ENCODE measurements at places on chromosomes 1 and 21.

- peak; percentile 49 for DNase-seq
Measured at GRCh38 chr1:41416552-41417334, 55.5 kb downstream of the FOXO6 start.

GRCh38 chr1:180384286-180385005 lies 117.9 kb downstream of the ACBD6 start:
- DNase-seq: no peak

- no peak for DNase-seq
Measured at GRCh38 chr1:202991112-202991511, 16.1 kb upstream of the TMEM183A start.

DNA sequence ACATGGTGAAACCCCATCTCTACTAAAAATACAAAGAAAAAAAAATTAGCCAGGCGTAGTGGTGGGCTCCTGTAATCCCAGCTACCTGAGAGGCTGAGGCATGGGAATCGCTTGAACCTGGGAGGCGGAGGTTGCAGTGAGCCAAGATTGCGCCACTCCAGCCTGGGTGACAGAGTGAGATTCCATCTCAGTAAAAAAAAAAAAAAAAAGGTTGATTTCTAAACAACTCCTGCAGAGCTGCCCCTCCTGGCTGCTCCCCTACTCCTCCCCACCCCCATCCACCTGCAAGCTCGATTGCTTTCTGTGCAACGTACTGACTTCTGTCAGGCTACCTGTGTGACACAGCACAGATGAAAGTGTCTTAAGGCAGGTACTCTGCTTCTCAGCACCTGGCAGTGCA lies 13.3 kb downstream of the ETV3L start:
- no peak for DNase-seq

DNA sequence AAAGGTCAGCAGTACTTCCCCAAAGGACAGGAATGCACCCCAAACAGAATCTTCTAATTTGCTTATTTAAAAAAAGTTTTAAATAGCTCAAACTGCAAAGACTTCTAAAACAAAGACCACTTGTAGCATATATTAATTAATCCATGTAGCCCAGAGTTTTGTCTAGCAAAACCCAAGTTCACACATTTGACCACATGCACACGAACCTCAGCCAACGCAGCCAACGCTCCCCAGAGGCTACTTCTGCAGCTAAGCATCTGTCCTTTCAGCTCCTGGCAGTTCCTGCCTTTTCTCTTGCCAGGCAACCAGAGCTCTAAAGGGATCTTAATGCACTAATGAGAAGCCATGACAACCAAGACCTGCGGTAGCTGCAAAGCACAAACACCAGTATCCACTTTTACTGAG lies 89.6 kb downstream of the RERE start:
- DNase-seq: no peak

DNA sequence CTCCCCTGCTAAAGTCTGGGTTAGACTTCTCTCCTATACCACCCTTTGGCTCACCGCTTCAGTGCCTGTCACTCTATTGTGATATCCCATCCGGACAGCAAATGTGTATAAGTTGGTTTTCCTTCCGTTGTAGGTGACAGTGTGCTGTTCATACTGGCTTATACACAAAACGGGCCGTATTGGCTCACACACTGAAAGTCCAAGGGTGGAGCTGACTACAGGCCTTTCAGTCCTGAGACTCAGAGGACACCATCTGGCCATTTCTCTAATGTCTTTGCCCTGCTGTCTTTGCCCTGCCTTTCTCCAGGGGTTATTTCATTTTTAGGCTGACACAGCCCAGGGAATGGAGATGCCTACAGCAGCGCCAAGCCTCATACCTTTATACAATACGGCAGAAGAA lies 90.7 kb downstream of the URB2 start:
- DNase-seq: no peak

DNA sequence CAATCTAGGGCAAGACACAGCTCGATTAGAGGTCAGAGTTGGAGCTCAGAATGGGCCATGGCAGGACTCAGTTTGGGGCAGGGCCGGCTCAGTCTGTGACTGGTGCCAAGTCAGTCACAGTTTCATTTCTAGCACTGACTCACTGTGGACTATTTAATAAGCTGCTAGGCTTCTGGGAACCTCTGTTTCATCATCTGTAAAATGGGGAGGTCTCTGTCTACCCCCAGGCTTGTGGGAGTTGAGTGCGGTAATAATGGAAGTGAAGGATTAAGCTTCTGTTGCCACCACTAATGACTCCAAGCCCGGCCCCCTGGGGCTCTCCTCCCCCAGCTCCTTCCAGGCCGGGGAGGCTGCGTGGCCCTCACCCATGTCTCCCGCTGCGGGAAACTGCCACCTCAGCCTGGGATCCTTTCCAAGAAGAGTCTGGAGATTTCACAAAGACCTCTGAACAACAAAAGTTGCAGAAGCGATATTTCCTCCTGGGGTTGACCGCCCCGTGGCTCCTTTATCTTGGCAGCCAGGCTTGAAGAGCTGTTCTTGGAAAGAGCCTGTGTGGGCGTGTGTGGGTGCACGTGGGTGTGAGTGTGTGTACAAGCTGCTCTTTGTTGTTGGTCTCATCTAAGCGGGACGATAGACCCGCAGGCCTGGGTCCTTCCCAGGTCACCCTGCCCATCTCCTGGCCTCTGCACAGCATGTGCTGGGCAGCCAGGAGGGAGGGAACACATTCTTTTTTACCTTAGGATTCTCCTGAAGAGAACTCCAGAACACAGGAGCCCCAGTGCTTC lies 29.1 kb downstream of the KNCN start:
- DNase-seq: no peak

DNA sequence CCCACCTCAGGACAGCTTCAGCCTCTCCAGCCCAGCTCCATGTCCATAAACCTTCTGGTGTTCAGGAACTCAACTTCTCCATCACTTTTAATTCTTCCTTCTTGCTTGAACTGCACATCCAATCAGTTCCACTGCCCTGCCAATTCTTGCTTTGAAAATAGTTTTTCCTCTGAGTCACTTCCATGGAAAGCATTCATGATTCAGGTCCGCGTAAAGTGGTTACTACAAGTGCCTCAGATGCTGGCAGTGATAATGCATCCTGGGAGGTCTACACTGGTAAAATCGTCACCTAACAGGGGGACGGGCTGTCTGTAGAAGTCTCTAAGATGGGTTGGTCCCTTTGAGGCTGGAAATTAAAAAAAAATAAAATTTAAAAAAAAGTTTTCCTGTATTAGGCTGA lies 25.9 kb upstream of the RCAN1 start:
- DNase-seq: no peak

DNA sequence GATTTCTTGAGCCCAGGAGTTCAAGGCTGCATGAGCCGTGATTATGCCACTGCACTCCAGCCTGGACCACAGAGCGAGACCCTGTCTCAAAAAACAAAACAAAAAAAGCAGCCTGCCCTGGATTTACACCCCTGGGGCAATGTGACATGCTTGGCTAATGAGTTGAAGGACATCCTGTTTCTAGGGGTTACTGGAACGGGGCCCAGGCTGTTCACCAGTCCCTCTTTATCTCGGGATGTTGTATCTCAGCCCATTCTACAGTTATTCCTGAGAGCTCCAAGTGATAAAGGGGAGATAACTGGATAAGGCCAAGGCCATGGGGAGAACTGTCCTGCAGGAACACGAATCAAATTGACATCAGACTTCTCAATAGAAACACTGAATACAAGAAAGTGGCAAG lies 21.7 kb upstream of the S100A2 start:
- DNase-seq: no peak

- DNase-seq: no peak
Measured at GRCh38 chr1:23574265-23574754, 15.0 kb upstream of the ID3 start.

- no peak for DNase-seq
Measured at GRCh38 chr1:117795190-117795589, 134.2 kb downstream of the GDAP2 start.

GRCh38 chr1:204087893-204088528 lies 15.1 kb downstream of the SOX13 start:
- DNase-seq: no peak

GRCh38 chr1:54987427-54987826 lies 7.0 kb downstream of the TMEM61 start:
- no peak for DNase-seq

DNA sequence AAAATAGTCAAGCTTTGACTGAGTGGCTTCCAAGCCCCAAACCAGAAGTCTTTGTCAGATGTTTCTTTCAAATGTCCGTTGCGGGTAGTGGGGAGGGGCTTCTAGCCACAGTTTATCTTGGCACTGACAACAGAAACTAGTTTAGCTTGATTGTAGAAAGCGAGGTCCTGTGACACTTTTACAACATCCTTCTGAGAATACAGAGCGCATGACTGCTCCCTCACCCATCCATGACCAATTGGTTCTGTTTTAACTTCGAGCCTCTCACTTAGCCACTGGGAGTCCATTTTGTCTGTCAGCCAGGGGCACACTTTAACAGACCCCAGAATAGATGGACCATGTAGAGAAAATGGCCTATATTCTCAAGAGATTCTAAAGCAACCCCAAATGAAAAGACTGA lies 199.2 kb upstream of the ST6GALNAC5 start:
- DNase-seq: no peak

- no peak for DNase-seq
Measured at GRCh38 chr1:32263744-32264143, 12.7 kb downstream of the LCK start.

GRCh38 chr1:210920258-210920657 lies 213.7 kb downstream of the KCNH1 start:
- DNase-seq: no peak

DNA sequence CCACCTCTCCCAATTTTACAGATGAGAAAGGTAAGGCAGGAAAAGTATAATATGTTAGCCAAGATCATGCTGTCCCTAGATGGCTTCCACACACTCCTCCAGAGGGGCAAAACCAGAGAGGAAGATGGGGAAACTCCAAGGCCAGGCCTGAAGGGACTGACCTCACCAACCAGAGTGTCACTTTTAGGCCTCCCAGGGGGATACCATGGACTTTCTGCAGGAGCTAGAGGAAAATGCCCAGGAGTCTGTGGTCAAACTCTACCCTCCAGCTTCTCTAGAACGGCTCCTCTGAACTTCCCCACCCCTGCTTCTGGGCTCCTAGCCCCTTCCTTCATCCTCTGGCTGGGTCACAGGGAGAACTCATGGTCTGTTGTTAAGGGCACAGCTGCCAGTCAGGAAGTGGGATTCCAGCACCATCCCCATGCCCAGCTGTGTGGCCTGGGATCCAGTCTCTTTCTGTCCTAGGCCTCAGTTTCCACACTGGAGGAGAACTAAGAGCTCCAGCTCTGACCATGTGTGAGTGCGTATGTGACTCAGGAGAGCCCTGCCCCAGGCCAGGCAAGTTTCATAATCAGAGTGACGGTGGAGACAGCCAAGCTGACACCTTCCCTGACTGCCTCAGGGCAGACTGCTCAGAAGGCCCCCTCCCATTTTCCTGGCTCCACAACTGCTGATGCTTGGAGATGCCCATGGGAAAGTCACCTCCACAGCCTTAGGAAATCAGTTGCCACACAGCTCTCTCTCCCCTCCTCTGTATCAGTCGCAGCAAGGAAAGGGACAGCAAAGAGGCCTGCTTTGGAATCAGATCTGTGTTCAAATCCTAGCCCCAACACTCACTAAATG lies 1.9 kb downstream of the IGSF8 start:
- no peak for DNase-seq

DNA sequence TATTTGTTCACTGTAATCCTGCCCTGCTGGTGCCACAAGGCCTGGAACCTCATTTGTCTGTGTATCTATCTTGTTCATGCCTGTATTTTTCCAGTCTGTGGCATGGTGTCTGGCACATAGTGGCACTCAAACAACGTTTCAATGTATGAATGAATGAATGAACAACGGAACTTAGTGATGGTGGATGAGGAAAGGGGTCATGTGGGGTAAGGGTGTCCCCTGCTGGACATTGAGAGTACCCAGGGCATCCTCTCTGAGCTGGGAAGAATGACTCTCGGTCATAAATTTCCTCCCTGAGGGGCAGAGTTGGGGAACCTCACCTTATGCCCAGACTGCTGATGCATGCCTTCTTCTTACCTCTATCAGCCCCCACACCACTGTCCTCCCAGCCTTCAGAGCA lies 18.9 kb upstream of the ZNF683 start:
- no peak for DNase-seq

- DNase-seq: no peak
Measured at GRCh38 chr1:229582011-229582694, 23.6 kb upstream of the ABCB10 start.

Data from activated CD4-positive, alpha-beta T cell treated with anti-CD3 and anti-CD28 coated beads for 1 hour (primary cell).